ENCODE measurements at places on chromosomes 13 and 19.

- DNase-seq = no peak
Observed at GRCh38 chr13:53137779-53138178, 109.2 kb downstream of the OLFM4 start.

- DNase-seq = no peak
Observed at GRCh38 chr19:44908836-44909261, 3.3 kb downstream of the APOE start.

GRCh38 chr13:96314974-96315373, 225.1 kb downstream of the HS6ST3 start:
- no peak for DNase-seq

GRCh38 chr13:44433863-44434765, 60.5 kb downstream of the SERP2 start:
- no peak for DNase-seq

DNA sequence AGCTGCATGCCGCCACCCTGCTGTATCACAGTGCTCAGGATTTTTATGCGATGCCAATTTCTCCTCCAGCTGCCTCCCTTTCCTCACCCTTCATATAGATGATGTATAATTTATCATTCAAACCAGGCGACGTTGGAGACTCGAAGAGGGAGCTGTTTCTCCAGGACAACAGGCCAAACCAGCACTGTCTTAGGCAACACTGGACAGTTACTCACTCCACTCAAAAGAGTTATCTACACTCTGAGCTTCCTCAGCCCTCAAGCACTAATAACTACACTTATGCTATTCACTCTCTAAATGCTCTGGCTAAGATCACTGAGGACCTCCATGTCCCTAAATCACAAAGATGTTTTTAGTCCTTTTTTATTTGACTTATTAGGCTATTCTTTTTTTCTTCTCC, 87.3 kb upstream of the RFC3 start:
- no peak for DNase-seq

DNA sequence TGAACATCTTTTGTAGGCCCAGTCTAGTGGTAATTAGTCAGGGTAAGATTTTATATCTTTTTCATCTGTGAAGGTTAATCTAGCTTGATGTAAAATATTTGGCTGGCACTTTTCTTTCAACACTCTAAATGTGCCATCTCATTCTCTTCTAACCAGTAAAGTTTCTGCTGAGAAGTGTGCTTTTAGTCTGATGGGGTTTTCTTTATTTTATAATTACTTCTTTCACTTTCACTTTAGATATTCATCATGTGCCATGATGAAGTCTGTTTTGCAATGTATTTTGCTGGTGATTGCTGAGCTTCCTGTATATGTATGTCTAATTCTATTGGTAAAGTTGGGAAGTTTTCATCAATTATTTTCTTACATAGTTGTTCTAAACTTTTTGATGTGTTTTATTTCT, 31.9 kb downstream of the ZNF726 start:
- DNase-seq = no peak

- DNase-seq = no peak
Observed at GRCh38 chr13:107824635-107825034, 390.7 kb downstream of the LIG4 start.

- DNase-seq = no peak
Observed at GRCh38 chr19:14480700-14481079, 5.5 kb upstream of the PTGER1 start.

- DNase-seq = no peak
Observed at GRCh38 chr13:110881839-110882627, 32.8 kb downstream of the ANKRD10 start.

GRCh38 chr19:48629599-48630295, 7.4 kb downstream of the DBP start:
- DNase-seq = no peak

DNA sequence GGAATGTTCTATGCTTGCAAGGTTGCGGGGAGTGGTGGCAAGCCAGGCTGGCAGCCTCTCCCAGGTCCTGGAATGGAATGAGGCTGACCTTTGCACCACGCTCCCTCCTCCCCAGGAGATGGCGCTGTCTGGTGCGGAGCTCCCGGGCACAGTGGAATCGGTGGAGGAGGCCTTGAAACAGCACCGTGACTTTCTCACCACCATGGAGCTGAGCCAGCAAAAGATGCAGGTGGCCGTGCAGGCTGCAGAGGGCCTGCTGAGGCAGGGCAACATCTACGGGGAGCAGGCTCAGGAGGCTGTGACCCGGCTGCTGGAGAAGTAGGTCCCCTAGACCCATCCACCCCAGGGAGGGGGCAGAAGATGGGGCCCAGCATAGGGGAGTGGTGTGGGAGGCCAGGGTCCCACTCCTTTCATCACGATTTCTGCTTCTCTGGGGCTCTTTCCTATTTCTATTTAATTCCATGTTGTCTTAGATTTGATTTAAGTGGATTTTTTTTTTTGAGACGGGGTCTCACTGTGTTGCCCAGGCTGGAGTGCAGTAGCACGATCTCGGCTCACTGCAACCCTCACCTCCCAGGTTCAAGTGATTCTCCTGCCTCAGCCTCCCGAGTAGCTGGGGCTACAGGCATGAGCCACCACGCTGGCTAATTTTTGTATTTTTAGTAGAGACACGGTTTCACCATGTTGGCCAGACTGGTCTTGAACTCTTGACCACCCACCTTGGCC, 53.2 kb upstream of the SHKBP1 start:
- peak; percentile 30 for DNase-seq

GRCh38 chr19:6761053-6761676, 6.1 kb downstream of the SH2D3A start:
- DNase-seq = no peak

Measured in activated CD4-positive, alpha-beta T cell treated with anti-CD3 and anti-CD28 coated beads for 24 hours (primary cell).